NCI-H510A (cell line): ENCODE measurements at places on chromosomes 3 and 15.

GRCh38 chr15:74844319-74845207 lies 1.6 kb upstream of the ULK3 start:
- no peak for DNase-seq

DNA sequence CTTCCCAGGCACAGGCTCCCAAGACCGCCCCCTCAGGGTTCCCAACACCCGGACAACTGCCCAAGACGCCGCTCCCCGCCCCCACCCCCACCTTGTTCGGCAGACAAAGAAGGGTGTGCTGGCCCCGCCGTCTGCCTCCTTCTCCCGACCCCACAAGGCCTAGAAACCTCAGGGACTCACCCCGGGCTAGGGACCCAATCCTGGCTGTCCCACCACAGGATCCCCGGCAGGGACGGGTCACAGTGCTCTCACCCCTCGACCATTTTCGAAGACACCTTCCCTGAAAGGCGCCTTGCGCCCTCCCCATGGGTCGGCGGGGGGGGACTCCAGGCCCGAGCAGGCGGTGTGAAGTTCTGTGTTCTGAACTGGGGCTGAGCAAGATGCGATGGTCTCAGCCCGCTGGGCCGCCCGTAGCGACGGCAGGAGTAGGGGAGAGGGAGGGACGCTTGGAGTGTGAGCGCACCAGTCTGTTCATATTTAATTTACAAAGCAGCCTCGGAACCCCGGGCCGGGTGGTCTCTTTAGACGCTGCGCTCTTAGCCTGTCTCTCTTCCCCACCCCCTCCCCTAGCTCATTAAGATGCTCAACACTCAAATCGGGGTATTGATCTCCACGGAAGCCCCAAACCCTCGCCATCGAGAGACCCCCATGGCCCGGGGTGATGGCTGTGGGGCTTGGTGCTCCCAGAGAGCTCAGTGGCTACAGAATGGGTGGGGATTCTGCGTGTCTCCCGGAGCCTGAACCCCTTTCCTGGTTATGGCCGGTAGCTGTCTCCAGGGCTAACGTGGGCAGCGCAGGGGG lies 1.4 kb upstream of the ISLR2 start:
- no peak for DNase-seq

GRCh38 chr3:63922491-63923199 lies 10.5 kb upstream of the SCAANT1 start:
- DNase-seq: no peak

- DNase-seq: no peak
These were observed 7.7 kb upstream of the PSTPIP1 start for GRCh38 chr15:76987276-76987675.

GRCh38 chr3:188926111-188926510 lies 245.7 kb upstream of the TPRG1 start:
- no peak for DNase-seq

DNA sequence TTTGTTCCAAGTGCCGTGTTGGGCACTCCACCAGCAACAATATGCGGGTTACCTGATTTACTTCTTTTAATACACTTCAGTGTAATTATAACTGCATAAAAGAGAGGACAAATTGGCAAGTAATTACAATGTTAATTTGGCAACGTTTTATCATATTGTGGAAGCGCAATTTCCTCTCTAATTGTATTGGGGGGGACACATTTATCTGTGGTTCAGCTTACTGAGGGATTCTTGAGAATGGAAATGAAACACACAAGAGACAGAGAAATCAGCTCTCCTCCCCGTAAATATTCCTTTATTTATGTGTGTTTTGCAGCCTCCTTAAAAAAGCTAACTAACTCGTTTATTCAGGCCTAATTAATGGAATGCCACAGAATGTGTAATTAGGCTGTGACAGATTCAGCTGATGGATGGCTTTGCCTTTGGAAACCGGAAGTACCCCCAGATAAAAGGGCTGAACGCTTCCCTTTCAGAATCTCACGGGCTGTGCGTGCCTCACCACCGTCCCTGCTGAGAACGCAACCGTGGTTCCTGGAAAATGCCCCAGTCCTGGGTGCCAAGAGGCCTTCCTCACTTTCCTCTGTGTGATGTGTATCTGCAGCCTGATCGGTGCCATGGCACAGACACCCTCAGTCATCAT lies 247.1 kb upstream of the ST8SIA2 start:
- DNase-seq: no peak

DNA sequence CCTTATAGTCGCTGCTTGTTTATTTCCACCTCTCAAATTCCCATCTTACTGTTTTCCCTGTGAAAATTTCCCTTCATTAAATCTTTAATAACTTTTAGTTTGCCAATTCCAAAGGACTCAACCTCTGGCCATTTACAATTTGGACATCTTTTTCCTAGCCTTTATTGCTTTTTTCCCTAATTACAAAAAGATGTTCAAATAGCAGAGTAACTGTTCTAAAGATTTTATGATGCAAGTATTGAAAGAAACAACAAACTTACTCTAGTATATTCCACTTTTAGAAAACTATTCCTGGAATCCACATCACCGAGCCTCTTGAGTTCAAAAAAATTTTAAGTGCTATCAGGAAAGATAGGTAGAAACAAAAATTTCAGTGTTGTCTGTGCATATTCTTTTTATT lies 174.1 kb upstream of the UBE2E2 start:
- DNase-seq: no peak

- no peak for DNase-seq
These were observed 3.4 kb downstream of the LINGO1 start for GRCh38 chr15:77629070-77630030.

DNA sequence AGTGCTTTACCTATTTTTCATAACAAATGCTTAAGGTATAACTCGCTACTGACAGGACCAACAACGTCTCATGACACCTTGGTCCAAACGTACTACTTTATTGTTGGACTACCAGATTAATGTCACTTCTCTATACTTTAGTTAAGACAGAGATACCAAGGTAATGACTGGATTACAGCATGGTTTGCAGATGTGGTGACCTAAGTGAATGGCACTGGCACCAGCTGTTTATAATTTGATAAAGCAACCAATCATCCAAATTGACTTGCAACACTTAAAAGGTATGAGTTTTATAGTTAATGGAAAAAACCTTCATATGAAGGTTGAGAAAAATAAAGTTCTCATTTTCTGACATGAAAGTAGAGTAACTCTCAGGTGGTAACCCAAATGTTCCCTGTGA lies 209.0 kb downstream of the NEK10 start:
- no peak for DNase-seq

GRCh38 chr3:9826815-9827573 lies 16.8 kb downstream of the RPUSD3 start:
- DNase-seq: peak; percentile 5

DNA sequence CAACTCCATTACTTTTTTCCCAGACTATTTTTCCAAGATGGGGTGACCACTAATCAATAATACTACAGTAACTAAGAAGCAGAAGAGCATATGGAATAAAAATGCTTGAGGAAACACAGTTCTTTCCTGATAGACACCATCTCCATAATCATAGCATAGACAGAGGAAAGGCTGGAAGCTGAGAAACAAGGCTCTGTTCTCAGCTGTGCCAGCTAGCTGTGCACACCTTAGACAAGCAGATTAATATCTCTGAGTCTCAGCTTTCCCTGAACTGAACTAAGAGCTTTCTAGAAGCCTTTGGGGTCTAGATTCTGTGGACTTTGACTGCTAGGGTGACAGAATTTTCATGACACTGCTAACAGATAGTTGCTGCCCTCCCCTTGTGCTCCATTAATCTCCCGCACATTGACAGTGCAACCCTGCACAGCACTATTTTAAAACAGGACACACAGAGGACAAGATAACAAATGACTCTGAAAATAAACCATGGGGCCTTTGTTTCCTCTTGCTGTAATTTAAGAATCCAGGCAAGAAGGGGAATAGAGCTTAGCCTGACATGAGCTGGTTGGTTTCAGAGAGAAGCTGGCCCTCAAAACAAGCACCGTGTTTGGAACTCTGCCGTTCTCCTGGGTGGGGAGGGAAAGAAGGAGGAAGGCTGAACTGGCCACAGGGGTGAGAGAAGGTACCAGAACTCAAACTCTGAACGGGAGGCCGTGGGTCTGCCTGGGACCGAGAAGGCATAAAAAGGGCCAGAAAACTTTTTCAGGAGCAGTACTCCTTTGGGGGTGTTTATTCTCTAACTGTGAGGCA lies 67.4 kb downstream of the ATP13A5 start:
- no peak for DNase-seq

DNA sequence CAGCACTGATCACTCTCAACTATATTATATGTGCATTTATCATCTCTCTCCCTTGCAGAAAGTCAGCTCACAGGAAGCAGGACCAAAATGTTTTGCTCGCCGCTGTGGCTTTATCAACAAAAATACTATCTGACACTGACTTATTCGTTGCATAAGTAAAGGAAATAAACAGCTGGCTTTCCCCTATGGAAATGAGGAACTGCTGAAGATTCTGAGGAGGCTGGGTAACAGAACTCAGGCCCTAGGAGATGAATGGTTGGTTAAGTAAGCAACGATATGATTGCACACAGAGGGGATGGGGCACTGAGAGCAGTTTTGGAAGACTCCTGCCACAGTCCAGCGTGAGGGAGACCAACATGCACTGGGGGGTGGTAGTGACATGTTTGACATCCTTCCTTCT lies 181.1 kb downstream of the STT3B start:
- no peak for DNase-seq

DNA sequence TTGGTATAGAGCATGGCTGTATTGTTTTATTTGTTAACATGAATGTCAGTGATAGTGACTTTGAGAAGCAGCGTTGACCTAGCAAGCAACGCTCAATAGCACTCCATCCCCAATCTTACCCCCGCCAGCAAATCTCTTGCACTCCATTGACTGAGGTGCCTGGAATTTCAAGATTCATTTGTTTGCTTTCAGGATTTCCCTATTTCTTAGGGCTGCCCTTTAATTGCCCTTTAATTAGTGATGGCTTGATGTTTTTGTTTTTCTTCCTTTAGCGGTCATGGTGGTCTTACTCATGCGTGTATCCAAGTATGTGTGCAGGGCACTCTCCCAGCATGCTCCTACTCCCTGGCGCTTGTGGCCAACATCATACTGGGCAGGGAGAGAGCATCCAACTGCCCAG lies 216.8 kb upstream of the TBL1XR1 start:
- DNase-seq: no peak

DNA sequence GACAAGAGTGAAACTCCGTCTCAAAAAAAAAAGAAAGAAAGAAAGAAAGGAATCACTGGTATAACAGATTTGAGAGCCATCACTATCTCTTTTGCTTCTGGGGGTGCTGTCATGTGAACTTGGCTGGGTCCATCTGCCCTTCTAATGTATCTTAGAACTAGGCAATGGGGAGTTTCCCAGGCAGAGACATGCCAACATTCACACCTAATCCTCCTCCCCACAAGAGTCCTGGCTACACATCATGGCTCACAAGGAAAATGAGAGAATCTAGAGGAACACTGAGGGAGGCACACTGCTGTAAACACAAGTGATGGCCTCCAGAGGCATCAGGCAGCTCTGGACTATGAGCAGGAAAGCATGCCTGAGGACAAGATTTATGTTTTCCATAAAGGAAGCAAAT lies 67.8 kb upstream of the PPP2R3A start:
- DNase-seq: no peak
